SK-N-SH treated with all-trans-retinoic acid at 6 μM for 48 hours (cell line): ENCODE measurements at places on chromosomes 7 and 10.
A peak's percentile ranks its signal among the peaks of the same experiment; 100 is the strongest.

DNA sequence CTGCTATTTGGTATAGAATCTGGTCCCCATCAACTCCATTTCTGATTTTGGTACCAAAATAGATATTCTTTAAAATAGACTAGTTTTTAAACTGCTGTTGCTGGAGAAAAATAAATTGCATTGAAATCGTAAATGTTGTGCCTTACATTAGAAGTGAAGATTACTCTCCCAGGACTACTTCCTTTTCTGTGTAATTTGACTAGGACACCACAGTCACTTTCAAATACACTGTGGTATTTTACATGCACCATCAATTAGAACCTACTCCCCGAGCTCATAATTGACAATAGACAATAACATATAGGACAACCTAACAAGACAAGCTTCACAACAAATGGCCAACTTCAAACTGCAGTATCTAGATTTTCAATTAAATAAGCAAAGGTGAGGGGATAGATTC, 211.5 kb downstream of the DGKB start:
- no peak for ATAC-seq

GRCh38 chr10:5782174-5782573, 31.1 kb downstream of the GDI2 start:
- ATAC-seq = no peak

- peak; percentile 66 for ATAC-seq
These were observed 53.1 kb downstream of the TEX36 start for GRCh38 chr10:125629758-125630376.

GRCh38 chr7:47542051-47542450, 39.9 kb downstream of the TNS3 start:
- ATAC-seq = no peak

DNA sequence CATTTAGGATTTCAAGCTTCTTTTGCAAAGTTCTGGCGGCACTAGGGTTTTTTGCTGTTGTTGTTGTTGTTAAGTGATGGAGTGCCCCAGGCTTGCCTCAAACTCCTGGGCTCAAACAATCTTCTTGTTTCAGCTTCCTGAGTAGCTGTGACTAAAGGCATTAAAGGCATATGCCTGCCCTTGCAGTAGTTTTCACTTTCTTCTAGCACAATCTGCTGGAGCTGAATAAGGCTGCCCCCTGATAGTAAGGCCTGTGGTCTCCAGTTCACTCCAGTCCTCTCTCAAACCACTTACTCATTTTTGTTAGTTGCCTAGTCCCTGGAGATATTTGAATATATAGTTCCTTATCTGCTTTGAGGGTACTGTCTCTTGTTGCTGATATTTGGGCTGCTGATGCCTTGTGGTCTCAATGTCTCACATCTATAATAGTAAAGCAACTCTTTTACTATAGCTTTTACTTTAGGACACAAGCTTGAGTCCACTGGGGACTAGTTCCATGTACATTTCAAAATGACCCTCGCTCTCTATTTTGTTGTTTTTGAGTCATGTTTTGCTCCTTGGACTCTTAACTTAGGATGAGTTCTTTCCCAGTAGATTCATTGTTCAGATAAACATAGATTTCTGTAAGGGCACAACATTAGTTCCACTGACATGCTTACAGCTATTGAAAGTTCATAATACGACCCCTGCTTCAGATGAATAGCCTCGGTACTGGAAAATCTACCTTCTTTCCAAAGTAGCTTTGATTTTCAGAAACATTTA, 25.5 kb downstream of the PHF14 start:
- no peak for ATAC-seq

- ATAC-seq = peak; percentile 86
These were observed 127.3 kb downstream of the LHPP start for GRCh38 chr10:124588736-124589490.

- no peak for ATAC-seq
These were observed 72.7 kb downstream of the SEM1 start for GRCh38 chr7:96636979-96637378.

DNA sequence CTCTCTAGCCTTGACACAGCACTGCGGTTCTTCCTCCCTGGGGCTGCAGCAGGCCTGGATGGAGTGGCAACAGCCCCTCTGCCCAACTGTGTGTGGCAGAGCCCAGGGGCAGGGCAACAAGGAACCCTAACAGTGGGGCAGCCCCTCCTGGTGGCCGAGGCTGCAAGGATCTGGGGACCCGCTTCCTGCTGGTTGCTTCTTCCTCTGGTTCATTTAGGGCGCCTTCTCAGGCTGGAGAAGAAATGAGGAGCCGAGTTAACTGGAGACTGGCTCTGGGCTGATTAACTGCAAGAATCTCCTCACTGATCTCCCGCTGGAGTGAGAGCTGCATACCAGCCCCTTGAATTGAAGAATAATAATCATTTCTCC, 80.1 kb upstream of the EMX2 start:
- no peak for ATAC-seq

DNA sequence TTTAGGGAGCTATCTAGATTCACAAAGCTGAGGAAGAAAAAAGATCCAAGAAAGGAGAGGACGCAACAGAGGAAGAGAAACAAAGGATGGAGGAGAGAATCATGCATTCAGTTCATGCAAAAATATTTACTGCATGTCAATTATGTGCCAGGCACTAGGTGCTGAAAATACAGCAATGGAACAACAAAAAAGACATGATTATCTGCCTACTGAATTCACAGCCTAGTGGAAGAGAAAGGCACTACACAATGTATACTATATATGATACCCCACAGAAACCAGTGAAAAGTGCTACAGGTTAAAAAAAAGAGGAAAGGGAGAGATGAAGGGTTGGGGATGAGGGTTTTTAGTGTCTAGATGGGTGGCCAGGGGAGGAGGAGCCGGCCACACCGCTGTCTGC, 520.4 kb upstream of the CELF2 start:
- ATAC-seq = no peak

GRCh38 chr10:34809796-34810195, 5.3 kb downstream of the PARD3 start:
- ATAC-seq = no peak

DNA sequence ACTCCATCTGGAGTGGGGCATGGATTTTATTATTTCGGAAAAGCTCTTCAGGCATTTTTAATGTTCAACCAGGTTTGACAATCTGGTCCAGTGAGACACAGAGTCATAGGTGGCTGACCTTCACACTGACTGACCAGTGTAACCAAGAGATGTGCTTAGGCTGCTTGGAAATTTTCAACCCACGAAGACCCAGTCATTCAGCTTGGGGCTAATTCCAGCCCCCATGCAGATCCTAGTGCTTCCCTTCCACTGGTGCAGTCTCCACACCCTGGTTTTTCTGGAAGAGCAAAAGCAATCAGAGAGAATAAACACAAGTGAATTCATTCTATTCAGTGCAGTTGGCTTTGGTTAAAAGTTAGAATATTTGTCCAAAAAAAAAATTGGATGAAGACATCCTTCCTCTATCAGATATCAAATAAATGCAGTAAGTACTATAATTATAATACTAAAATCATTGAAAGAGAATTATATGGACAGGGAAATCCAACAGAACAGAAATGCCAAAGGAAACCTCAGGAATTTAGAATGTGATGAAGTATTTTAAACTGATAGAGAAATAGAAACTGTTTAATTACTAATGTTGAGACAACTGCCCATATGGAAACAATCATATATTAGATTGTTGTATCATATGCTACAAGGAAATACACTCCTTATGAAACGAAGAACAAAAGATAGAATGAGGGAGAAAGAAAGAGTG, 178.0 kb downstream of the NPSR1 start:
- no peak for ATAC-seq

DNA sequence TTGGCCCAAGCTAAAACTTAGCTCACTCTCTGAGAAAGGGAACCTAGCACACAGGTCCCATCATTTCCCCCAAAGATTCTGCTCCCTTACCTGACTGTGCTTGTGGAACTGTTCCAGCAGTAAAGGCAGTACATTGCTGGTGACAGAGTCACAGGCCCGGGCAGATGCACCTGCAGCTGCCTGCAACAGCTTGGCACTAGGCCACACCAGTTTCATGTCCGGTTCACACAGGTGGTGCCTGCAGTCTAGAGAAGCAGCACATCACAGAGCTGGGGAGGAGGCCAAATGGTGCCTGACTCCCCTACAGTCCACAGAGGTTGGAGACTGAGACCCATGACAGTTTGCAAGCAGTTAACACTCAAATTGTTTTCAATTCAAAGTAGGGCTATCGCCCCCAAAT, 22.2 kb downstream of the ZDHHC16 start:
- ATAC-seq = no peak

GRCh38 chr7:116356979-116357378, 142.6 kb upstream of the CAV2 start:
- no peak for ATAC-seq

DNA sequence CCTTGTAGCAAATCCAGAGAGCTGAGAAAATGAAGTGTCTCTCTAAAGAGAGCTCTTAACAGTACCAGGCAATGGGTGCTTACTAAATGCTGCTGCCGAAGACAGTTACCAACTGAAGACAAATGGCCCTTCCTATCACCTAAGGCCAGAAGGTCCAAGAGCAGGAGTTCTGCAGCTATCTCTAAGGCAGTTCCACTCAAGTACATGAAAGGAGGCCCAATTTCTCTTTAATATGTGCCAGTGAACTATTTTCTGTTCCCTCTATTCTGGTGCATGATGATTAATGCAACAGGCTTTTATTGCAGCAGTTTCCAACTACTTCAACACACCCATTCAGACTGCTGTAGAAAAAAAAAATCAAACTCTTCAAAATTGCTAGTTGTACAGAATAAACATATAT, 122.5 kb downstream of the SLC25A13 start:
- no peak; the same call in 2 of the 3 replicates for ATAC-seq

DNA sequence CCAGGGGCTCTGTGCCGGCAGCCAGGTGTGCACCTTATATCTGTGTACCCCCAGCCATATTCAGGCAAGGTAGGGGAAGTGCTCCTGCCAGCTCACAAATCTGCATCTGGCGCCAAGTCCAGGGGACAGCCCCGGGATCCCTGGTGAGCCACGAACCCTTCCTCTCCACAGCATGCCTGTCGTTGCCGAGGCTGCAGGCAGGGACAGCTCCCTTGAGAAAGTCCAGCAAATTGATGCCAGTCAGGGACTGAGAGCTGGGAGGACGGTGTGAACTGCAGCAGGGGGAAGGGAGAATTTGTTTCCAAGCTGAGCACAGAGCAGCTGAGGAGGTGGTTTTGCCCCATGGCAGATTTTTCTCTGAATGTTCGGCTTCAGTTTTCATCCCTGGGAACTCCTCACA, 919 bp downstream of the PLA2G12B start:
- ATAC-seq = peak; percentile 40; the same call in 2 of the 3 replicates

GRCh38 chr7:69388452-69389137, 209.7 kb upstream of the AUTS2 start:
- peak; percentile 39 for ATAC-seq

GRCh38 chr10:1116696-1117280, 60.6 kb downstream of the WDR37 start:
- ATAC-seq = no peak

- ATAC-seq = peak; percentile 57
These were observed 59.0 kb upstream of the EN2 start for GRCh38 chr7:155398944-155399343.

DNA sequence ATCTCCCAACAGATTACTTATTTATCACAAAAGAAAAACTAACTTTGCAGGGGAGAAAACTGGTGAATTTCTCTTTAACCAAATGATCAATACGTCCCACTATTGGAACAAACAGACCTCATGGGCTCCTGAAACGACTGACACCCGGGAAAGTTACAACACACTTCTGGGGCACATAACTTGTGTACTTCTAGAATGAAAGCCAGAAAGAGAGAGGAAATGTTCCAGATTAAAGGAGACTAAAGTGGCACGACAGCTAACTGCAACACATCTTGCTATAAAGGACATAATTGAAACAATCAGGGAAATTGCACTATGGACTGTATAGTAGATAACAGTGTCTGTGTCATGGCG, 14.7 kb upstream of the TPST1 start:
- ATAC-seq = no peak; the same call in 2 of the 3 replicates

GRCh38 chr10:15658069-15658702, 61.5 kb downstream of the ITGA8 start:
- no peak for ATAC-seq

DNA sequence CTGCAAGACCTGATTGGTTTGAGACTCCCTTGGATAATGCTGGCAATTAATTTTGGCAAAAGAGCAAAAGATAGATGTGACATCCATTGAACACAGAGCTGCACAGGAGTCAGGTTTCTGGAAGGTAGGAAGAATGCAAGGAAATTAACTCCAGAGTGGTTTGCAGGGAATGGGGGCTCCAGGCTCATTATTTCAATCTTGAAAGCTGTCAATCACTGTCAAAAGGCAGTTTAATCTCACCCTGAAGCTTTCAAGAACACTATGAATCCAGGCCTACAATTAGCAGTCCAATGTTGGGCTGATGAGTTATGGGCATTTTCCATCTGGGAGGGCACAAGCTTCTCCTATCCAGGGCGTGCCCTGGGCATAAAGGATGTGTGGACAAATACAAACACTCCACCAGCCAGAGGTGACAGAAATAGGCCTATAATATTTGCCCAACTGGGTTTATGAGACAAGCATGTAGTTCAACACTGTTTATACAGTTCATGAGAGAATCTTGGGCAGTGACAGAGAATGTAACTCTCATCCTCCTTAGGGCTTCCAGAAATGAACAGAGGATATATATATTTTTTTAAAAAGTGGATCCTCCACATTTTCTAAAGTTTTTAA, 80.5 kb downstream of the KCNMA1 start:
- peak; percentile 20; the same call in 2 of the 3 replicates for ATAC-seq

DNA sequence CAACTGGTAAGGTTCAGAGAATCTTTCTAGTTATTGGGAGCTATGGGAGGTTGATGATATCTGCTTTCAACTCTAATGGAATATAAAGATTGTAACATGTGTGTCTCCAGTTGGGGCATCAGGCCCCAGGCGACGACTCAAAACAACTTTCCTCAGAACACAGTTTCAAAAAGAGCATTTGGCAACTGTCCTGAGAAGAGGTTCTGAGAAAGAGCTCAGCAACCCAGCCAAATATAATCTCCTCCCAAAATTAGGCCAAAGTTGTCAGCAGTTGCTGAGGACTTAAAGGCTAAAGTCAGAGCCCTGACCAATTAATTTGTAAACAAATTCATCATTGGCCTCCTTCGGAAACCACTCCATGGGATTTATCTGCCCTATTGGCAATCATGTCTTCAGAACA, 251.1 kb upstream of the NFE2L3 start:
- no peak for ATAC-seq

DNA sequence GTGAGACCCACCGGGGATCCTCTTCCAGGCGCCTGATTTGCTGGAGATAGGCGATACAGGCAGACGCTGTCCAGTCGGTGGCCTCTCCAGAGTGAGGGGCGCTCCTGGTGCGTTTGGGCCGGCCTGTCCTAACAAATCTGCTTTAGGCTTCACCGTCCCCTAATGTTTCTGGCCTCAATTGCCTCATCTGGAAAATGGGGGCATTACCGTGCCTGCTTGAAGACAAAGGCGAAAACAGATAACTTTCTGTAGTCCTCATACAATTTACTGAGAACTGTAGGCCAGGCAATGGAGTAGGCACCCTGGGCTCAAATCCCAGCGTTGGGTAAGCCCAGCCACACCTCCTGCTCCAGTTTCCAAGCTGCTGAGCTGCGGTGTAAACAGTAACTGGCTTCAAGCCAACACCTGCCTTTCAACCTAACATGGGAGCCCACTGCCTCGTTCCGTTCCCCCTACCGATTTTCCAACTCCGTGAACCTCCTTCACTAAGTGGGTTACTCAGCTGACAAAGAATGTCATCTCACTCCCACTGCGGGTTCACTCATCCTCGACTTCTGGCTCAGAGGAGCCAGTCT, 589 bp upstream of the ZFAND4 start:
- ATAC-seq = no peak
